ENCODE measurements at places on chromosomes 12 and 14.
A peak's percentile ranks its signal among the peaks of the same experiment; 100 is the strongest.

DNA sequence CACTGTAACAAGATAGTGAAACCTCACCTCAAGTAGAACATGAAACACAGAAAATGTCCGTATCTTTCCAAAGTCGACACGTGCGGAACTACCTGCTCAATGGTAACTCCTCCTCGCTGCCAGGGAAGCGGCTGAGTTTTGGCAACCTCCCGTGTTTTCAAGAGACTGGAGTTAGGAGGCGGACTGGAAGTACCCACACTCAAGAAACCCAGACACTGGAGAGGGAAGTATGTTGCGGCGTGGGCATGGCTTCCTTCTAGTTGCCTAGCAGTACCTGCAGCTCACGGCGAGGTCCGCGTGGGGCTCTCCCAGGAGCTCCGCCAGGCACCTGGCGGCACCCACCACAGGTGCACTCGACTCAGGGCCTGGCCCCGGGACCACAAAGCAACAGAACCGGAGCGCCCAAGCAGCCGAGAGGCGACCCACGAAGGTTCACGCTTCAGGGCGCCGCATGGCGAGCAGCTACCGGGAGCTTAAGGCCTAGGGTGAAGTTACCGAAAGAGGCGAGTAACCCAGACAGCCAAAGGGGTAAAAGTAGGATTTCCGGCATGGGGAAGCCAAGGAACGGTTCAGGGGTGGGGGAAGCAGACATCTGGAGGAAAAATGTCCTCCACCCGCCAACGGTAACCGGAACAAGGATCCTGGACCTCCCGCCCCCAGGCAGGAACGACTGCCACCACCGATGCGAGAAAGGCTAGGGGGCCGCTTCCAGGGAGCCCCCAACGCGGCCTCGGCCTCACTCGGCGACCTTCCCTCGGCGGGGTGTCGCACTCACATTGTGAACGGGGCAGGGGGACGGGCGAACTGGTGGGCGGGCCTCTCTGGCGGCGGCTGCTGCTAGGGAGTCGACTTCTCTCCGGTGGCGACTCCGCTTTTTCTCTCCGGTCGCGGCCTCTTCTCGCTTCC, 608 bp downstream of the PTGES3 start:
- DNase-seq = peak; percentile 76

GRCh38 chr12:116975779-116976393, 65.1 kb downstream of the FBXW8 start:
- DNase-seq = no peak

DNA sequence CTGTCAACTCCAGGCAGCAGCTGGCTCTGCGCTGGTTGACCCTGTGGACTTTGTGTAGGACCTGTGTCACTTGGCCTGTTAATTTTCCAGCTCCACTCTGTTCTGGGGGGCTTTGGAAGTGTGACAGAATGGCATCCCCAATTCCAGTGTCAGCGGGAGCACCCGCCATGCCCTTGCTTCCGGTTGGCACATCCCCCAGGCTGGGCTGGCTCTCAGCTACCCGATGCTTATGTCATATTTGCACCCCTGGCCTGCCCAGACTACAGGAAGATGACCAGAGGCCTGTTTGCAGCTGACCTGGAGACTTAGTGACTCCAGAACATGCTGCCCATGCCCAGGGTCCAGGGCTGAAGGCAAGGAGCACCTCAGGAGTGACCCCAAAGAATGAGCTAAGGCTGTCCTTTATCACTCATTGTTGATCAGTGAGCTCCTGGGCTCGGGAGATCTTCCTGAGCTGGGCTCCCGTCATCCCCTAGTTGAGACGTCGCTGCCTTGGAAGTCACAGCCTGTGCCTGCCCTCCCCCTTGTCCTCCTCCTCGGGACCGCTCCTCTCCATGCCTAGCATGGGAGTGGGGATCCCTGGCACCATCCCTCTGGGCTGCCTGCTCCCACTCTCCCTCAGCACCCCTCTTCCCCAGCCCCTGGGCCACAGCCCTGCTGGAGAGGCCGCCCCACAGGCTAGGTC, 163.4 kb upstream of the RTL1 start:
- DNase-seq = no peak

DNA sequence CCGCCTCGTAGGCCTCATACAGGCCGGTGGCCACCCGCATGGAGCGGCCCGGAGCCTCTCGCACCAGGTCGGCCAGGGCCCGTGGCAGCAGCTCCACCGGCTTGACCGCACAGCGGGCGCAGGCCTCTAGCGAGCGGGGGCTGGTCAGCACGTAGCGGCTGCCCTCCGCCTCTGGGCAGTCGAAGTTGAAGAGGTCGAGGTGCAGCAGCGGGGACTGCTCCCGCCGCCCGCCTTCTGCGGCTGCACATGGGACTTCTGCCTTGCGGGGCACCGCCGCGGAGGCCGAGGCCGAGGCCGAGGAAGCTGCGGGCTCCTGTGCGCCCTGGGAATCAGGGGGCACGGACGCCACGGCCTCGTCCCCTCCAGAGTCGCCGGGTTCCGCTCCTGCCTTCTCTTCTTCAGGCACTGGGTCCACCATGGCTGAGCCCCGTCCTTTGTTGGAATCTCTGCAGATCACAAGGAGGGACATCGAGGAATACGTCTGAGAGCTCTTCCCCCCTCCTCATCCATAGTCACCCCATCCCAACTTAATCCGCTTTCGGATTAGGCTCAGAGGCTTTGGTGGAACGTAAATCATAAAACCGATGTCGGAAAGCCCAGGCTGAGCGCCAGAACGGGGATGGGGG, 1.4 kb downstream of the CCDC177 start:
- no peak for DNase-seq

DNA sequence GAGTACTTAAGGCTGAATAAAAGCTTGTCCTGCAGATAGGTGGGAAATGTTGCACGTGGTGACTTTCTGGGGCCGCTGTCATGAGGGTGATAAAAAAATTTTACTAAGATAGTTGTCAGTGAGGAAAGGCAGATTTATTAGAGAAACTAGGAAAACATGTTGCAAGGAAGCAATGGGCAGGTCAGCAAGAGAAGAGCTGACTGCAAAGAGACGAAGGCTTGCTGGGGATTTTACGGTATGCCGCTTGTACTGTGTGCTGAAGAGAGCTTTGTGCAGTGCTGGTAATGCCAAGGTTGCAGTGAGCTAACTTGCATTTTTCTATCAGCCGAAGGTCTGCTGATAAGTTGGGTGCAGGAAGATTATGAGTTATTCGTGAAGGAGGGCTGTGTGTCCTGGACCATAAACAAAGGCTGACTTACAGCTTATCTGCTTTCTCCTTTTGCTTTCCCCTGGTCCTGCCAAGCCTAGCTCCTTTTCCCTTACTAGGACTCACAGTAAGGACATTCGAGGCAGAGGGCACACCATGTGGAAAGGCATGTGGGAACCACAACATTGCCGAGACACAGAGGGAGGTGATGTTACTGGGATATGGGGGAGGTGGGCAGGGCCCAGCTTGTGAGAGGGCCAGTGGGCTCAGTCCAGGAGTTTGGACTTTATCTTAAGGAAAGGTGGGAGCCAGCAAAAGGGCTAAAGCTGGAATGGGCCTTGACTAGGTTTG, 7.4 kb upstream of the CCDC88C start:
- no peak for DNase-seq

- DNase-seq = no peak
Observed at GRCh38 chr12:120522568-120522967, 6.4 kb downstream of the COQ5 start.

DNA sequence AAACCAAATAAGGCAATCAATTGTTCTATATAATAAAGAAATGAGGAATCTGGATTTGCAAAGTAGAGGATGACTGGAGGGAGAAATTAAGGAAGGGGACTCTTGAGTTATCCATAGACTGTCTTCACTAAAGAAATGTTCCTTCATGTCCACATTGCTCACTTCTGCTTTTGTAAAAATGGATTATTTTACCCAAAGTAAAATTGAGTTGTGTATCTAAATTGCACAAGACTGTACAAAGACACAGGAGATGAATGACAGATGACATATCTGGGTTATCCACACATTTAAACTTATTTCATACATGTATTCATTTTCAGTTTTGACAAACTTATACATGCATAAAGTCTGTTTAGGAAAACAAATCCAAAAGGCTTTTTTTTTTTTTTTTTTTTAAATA, 11.3 kb downstream of the ATP2B1 start:
- DNase-seq = no peak

DNA sequence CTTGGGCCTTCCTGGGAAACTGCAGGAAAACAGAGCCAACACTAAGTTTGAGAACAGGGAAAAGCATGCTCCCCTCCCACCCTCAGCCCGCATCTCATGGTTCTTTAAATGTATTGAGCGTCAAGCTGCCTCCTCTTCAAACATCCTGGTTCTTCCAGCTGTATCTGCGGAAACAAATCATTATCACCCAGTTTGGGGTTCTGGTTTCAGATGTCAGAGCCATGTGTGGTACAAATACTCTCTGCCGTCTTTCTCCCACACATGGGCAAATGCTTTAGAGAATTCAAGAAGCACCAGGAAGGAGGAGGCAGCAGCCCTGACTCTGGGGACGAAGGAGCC, 29.1 kb downstream of the JDP2 start:
- DNase-seq = no peak

GRCh38 chr14:61319086-61319485, 2.3 kb upstream of the PRKCH start:
- no peak for DNase-seq

GRCh38 chr12:124774462-124775167, 89.0 kb downstream of the SCARB1 start:
- no peak for DNase-seq

DNA sequence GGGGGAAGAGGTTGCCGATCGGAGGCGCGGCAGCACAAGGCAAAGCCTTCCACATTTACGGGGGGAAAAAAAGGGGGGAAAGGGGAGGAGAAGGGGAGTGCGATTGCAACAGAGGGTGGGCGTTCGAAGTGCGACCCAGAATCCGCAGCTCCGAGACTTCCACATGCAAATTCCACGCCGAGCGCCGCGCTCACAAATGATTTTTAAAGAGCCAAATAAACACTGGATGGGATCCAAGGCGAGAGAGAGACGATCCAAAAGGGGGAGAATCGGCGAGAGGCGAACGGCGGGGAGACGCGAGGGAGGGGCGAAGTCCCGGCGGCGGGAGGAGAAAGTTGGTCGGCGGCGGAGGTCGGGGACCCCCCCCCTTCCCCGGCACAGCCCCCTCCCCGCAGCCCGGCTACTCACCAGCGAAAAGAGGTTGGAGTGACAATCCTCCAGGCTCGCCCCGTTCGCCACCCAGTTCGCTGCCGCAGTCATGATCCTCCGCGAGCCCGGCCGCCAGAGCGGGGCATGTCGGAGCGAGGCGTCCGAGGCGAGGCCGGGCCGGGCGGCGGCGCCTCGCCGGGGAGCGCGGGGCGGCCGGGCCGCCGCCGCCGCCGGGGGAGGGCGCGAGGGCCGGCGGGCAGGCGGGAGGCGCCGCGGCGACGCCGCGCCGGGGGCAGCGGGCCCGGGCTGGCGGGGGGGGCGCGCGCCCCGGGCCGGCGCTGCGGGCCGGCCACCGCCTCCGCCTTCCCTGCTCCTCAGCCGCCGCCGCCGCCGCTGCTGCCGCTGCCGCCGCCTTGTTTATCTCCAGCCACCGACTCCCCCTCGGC, 634 bp downstream of the MED13L start:
- peak; percentile 37 for DNase-seq

DNA sequence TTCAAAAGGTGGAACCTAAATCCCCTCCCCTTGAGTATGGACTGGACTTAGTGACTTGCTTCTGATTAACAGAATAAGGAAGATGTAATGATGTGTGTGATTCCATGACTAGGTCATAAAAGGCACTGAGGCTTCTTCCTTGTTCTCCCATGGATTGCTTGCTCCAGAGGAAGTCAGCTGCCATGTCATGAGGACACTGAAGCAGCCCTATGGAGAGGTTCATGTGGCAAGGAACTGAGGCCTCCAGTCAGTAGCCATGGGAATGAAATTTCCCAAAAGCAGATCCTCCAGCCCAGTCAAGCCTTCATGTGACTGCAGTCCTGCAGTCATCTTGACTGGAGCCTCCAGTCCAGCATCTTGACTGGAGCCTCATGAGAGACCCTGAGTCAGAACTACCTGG, 10.7 kb downstream of the TMBIM4 start:
- DNase-seq = no peak

DNA sequence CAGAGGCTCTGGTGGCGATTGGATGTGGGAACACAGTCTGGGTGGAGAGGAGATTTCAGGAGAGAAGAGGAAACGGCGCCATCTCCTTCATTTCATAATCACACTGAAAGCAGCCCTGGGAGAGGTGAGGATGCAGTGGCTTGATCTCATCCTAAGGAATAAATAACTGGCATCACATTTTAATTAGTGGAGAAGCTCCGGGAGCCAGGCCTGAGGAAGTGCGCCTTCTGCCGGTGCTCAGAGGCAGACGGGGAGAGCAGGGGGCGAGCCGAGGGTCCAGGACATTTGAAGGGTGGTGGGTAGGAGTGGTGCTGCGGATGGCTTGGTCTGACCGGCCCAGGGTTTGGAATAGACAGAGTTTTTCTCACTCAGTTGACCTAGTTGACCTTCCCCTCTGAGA, 265.0 kb downstream of the CACNA1C start:
- no peak for DNase-seq

DNA sequence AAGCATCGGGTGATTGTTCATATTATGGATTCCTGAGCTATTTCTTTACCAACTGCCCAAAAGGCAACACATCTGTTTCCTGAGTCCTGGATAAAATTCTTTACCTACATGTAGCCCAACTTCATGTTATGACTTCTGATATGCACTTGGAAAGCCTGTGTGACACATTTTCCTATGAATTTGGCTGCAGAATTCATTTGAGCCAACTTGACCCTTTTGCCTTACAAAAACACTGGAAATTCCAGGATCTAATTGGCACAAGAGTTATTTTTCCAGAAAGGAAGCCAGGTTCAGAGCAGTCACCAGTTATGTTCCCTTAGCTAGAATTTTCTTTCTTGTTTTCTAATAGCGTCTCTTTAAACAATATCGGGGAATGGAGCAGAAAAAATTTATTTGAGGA, 202.5 kb upstream of the LRIG3 start:
- no peak for DNase-seq

- DNase-seq = peak; percentile 4
Observed at GRCh38 chr14:101496776-101497683, 64.3 kb upstream of the DIO3 start.

- DNase-seq = no peak
Observed at GRCh38 chr14:35240231-35240630, 52.0 kb upstream of the PSMA6 start.

- no peak for DNase-seq
Observed at GRCh38 chr12:103840462-103840875, 565 bp downstream of the NT5DC3 start.

DNA sequence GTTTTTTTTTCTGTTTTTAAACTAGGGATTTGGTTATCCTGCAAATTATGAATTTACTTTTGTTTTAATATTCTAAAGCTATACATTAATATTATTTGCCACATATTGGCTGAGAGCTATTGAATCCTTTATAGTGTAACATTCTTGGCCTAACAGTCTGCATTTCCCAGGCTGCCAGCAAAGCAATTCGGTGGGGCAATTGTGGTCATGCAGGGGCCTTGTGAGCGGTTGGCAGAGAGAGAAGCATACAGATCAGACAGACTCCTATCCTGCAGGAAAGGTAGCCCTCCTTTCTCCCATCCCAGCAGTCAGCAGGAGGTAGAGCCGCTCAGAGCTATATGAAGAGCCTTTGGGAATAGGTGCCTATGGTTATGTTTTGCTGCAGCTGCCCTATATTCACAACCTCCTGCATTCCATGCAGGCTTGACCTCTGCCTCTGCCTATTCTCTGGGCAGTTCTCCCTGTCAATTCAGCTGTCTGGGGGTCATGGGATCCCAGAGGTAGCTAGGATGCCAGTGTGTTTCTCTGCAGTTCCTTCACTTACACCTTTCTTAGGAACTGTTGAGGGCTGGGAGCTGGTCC, 144.7 kb downstream of the GPHN start:
- no peak for DNase-seq
